ENCODE measurements at places on chromosomes 7 and 10.

GRCh38 chr7:88217675-88218428 is 2.0 kb downstream of the SRI start:
- DNase-seq: no peak

GRCh38 chr7:108403597-108404217 is 52.5 kb downstream of the NRCAM start:
- no peak for DNase-seq

DNA sequence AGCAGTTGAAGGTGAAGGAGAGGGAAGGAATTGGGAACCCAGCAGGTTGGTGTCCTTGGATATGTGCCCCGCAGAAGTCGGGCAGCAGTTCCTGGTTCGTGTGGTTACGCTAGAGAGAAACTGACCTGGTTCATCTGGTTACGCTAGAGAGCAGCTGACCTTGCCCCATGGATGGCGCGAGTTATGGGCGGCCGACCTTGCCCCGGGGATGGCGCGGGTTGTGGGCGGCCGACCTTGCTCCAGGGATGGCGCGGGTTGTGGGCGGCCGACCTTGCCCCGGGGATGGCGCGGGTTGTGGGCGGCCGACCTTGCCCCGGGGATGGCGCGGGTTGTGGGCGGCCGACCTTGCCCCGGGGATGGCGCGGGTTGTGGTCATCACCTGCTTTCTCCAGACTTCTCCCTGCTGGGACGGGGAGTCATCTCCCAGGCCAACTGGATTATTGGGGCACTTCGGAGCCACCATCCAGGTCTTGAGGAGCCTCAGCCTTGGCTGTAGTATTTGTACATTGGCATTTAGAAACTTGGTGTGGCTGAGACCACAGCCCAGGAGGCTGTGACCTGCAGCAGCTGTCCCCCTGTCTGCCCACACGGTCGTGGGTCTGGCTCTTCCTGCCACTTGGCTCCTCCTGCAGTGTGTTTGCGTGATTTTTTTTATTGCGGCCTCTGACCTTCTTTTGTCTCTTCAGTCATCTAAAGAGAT is 6.1 kb downstream of the GET4 start:
- DNase-seq: no peak

- DNase-seq: no peak
Measured at GRCh38 chr10:72295330-72295910, 21.7 kb downstream of the DDIT4 start.

DNA sequence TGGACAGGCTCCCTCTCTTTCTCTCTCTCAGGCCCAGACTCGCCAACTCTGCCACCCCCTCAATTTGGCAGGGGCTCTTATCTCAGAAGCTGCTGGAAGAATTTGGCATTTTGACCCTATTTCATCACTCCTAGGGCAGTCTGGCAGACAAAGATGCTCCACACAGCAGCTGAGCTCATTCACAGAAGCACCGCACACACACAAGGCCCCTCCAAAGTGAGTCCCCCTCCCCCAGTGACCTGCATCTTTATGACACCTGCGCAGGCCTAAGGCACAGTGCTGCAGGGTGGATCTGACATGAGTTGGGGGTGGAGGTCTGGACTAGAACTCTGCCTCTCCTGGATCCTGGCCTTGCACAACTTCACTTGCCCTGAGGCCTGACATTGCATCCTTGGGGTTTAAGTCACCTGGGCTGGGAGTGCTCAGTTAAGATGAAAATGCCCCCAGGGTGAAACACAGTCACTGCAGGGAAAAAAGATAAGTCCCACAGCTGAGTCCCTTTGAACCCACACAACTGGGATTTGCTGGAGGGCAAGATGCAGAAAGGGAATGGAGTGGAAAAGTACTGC is 41.1 kb upstream of the DUSP5 start:
- DNase-seq: no peak

- no peak for DNase-seq
Measured at GRCh38 chr7:103924184-103924583, 65.3 kb downstream of the RELN start.

DNA sequence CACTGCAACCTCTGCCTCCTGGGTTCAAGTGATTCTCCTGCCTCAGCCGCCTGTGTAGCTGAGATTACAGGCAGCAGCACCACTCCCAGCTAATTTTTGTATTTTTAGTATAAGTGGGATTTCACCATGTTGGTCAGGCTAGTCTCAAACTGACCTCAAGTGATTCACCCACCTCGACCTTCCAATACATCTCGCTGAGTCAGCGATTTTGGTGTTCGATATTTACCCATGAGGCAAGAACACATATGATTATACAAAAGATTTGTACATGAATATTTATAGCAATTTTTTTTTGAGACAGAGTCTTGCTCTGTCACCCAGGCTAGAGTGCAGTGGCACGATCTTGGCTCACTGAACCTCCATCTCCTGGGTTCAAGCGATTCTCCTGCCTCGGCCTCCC is 19.8 kb downstream of the PNLIP start:
- no peak for DNase-seq

DNA sequence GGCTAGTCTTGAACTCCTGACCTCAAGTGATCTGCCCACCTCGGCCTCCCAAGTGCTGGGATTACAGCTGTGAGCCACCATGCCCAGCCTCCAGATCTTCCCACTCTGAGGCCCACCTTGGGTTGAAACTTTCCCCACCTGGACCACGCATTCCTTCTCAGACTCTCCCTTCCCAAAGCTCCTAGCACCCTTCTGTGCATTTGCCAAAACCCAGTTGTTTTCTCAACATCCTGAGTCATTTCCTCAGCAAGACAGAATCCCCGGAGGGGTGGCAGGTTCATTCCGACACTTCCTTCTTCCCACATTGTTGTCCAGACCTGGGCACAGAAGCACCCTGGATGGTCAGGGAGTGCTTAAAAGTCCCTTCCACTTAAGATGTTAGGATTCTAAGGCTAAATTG is 28.9 kb downstream of the BAG3 start:
- no peak for DNase-seq

Measured in stimulated activated CD8-positive, alpha-beta memory T cell treated with anti-CD3 and anti-CD28 coated beads, Interleukin-4, amount 100 ng/mL, for 1 hour (primary cell).